Osteoblast (primary cell): ENCODE measurements at places on chromosomes 12 and 14.

DNA sequence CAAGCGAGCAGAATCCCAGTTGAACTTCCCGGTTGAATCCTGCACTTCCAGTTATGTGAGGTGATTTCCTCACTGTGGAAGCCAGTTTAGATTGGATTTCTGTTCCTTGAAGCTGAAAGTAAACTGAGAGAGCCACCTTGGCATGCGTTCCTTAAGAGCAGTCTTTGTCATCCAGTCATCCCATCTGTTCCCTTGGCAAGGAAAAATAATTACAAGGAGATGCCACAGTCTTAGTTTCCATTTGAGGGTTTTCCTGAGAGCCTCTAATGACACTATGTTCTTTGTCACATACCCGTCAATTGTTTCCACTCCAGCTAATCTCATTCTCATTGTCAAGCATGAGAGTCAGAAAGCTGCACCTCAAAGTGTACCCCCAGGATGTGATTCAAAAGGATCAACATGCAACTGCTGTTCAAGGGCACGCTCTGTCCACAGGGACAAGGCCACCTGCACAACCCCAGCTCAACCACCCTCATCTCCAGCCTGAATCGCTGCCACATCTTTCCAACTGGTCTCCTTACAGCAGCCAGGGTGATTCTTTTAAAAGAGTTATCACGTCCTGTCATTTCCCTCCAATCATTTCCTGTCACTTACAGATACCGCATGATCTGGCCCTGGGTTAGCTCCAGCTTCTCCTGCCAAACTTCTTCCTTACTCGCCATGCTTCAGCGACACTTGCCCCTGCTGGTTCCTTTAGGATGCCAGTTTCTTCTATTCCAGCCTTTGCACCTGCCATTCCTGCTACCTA lies 18.0 kb upstream of the TCP11L2 start:
- no peaks in the 10 kb centered on the region for H3K36me3 ChIP-seq
- no peak for DNase-seq
- peaks cover 10% of the 10 kb centered on the region for H3K4me1 ChIP-seq
- no peak overlapping the region for H3K4me3 ChIP-seq

DNA sequence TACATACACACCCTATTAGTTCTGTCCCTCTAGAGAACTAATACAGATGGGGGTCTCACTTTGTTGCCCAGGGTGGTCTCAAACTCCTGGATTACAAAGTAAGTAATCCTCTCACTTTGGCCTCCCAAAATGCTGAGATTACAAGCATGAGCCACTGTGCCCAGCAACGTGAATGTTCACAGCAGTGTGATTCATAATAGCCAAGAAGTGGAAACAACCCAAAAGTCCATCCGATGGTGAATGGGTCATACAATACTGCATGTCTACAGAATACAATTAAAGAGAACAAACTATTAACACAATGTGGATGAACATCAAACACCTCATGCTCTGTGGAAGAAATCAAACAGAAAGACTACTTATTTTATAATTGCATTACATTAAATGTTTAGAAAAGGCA lies 57.3 kb upstream of the SYNE2 start:
- no peak overlapping the region for H3K4me3 ChIP-seq
- peaks cover 4% of the 10 kb centered on the region for H3K4me1 ChIP-seq
- no peak overlapping the region for H3K27ac ChIP-seq
- DNase-seq = no peak
- H3K27me3 ChIP-seq = peaks cover 5% of the 10 kb centered on the region
- H3K36me3 ChIP-seq = no peaks in the 10 kb centered on the region

GRCh38 chr12:101051151-101051550 lies 158.9 kb downstream of the SLC5A8 start:
- H3K4me3 ChIP-seq = no peak overlapping the region
- H3K36me3 ChIP-seq = no peaks in the 10 kb centered on the region
- H3K4me1 ChIP-seq = peaks cover 23% of the 10 kb centered on the region
- H3K27ac ChIP-seq = peak overlapping the region; percentile 69
- no peaks in the 10 kb centered on the region for H3K27me3 ChIP-seq

- peaks cover 41% of the 10 kb centered on the region for H3K4me1 ChIP-seq
- no peak overlapping the region for H3K4me3 ChIP-seq
- H3K27me3 ChIP-seq = peaks cover 5% of the 10 kb centered on the region
- H3K27ac ChIP-seq = peak overlapping the region; percentile 47
- peak; percentile 73 for DNase-seq
- H3K36me3 ChIP-seq = no peaks in the 10 kb centered on the region
These were observed 4.9 kb downstream of the PTHLH start for GRCh38 chr12:27967551-27968054.

DNA sequence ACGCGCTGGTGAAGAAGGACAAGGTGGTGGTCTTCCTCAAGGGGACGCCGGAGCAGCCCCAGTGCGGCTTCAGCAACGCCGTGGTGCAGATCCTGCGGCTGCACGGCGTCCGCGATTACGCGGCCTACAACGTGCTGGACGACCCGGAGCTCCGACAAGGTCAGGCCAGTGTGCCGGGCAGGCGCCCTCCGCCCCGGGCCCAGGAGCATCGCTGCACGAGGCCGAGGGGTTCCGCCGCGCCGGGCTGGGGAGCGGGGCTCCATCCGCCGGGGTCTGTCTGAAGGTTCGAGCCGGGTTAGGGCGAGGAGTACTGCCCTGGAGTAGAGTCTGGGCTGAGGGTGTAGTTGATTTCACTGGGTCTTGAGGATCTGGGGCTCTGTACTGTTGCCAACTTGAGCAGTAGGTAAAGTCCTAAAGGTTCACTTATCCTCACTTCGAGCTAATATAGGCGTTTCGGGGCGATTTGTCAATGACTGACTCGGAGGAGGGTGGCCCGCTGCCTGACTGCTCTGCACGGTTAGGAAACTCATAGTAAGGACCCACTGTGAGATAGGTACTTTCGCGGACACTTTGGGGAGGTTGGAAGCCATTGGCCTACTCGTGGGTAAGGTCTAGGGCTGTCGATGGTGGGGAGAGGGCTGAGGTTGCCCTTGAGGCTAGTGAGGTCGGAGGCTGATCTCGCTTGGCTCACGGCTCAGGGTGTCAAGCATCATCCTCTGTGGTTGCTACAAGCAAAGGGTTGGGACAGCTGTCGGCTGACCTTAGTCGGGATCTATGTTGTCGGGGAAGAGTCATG lies 574 bp downstream of the GLRX5 start:
- H3K27ac ChIP-seq = peak overlapping the region; percentile 67
- H3K27me3 ChIP-seq = no peaks in the 10 kb centered on the region
- peak; percentile 82 for DNase-seq
- H3K4me3 ChIP-seq = peak overlapping the region; percentile 81
- H3K4me1 ChIP-seq = peaks cover 48% of the 10 kb centered on the region
- H3K36me3 ChIP-seq = no peaks in the 10 kb centered on the region

- no peak overlapping the region for H3K4me3 ChIP-seq
- H3K36me3 ChIP-seq = no peaks in the 10 kb centered on the region
- H3K27ac ChIP-seq = no peak overlapping the region
- DNase-seq = peak; percentile 21
These were observed 535.4 kb downstream of the RPS29 start for GRCh38 chr14:49050822-49051221.

GRCh38 chr14:94681300-94682060 lies 69.3 kb downstream of the SERPINA3 start:
- no peaks in the 10 kb centered on the region for H3K36me3 ChIP-seq
- DNase-seq = peak; percentile 93
- H3K27me3 ChIP-seq = no peaks in the 10 kb centered on the region
- H3K4me3 ChIP-seq = no peak overlapping the region
- H3K27ac ChIP-seq = no peak overlapping the region

DNA sequence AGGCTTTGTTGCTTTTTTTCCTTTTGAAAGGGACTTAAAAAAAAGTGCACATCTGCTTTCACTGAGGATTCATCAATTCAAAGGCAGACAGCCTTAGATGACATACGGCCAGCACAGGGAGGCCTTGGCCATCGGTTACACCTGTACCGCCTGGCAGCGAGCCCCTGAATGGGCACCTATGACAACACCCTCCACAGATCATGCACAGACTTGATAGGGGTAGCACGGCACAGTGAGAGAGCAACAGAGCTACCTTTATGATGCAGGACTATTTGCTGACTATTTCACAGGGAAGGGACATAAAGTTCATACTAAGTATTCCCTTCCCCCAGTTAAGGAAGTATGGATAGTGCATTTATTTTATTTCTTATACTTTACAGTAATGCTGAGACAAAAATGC lies 137.9 kb upstream of the ARID2 start:
- peaks cover 4% of the 10 kb centered on the region for H3K27me3 ChIP-seq
- no peaks in the 10 kb centered on the region for H3K4me1 ChIP-seq

DNA sequence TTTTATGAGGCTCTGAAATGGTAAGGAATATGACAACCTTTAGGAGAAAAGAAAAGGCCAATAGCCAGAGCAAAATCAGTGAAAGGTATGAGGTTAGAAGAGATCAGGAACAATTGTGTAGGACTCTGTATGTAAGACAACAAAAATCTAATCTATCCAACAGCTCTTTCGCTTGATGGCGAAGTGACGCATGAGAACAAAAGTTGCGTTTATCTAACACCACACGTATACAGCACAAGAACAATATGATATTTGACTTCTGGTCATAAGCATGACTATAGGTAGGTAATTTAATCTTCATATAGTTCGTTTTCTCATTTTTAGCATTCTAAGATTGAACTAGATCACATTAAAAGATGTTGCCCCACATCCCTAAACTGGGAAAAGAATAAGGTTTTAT lies 1.5 kb downstream of the CLECL1 start:
- H3K4me1 ChIP-seq = no peaks in the 10 kb centered on the region
- no peaks in the 10 kb centered on the region for H3K36me3 ChIP-seq
- H3K27me3 ChIP-seq = no peaks in the 10 kb centered on the region
- H3K4me3 ChIP-seq = no peak overlapping the region

DNA sequence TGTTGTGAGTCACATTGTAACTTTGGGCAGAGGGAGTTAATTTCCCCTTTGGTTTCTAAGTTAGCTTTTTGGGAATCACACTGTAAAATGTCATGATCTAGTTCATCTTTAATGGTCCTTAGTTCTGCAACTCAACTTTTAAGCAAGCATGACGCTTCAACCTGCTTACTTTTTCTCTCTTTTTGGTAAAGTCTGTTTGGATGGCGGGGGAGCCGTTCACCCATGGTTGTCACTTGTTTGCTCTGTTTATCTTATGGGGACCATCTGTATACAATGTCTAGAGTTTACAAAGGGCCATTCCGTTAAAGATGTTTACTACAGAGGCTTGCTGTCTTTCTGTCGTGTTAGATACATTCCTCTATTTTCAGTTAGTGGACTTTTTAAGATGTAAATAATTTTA lies 172.0 kb downstream of the SRGAP1 start:
- peaks cover 9% of the 10 kb centered on the region for H3K36me3 ChIP-seq
- DNase-seq = no peak
- H3K4me1 ChIP-seq = peaks cover 5% of the 10 kb centered on the region
- H3K27ac ChIP-seq = no peak overlapping the region
- no peak overlapping the region for H3K4me3 ChIP-seq

DNA sequence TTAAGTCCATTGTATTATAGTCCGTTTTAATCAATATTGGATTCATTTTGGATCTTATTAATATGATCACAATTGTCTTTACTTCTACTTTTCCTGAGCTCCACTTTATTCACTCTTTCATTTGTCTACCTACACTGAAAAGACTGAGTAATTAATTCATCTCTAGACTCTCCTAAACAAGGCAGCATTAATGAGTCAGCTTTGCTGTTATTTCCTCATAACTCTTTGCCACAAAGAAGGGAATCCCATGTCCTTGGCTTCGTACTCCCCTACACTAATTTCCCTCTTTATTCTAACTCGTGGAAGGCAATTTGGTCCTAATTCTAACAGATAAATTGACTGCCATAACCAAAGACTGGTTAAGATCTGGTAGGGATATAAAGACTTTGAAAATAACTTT lies 91.9 kb downstream of the ARMH4 start:
- H3K36me3 ChIP-seq = no peaks in the 10 kb centered on the region
- H3K4me3 ChIP-seq = no peak overlapping the region
- H3K4me1 ChIP-seq = no peaks in the 10 kb centered on the region
- DNase-seq = no peak

DNA sequence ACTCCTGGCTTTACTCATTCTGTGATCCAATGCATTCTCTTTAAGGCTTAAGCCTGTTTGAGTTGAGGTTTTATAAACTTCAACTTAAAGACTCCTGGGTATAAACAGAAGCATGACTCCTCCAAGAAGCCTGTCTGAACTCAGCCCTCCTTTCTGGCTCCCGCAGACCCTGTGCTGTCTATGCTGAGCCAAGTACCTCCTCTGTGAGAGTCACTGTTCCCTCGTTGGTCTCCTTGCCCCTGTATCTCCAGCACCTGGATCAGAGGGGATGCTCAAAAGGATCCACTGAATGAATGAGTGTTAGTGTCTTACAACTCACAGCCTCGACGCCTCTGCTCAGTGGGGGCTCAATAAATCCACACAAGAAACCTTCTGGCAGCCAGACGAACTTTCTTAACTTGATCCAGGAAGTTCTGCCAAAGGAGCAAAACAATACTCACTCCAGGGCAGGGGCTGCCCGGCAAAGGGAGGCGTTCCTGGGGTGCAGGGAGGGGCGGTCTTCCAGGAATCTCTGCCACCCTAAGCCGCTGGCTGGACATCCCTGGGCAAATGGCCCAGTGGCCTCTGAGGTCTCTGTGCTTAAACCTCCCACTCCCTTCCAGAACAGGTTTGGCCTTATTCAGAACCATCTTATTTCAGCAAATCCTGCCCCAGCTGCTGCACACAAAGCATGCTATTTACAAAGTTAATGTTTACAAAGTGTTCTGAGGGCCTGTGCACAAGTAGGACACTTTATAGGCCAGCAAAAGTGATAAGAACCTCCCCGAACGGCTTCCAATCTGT lies 32.9 kb downstream of the MAP1LC3B2 start:
- no peaks in the 10 kb centered on the region for H3K27me3 ChIP-seq
- H3K36me3 ChIP-seq = no peaks in the 10 kb centered on the region
- peaks cover 9% of the 10 kb centered on the region for H3K4me1 ChIP-seq
- no peak overlapping the region for H3K27ac ChIP-seq

DNA sequence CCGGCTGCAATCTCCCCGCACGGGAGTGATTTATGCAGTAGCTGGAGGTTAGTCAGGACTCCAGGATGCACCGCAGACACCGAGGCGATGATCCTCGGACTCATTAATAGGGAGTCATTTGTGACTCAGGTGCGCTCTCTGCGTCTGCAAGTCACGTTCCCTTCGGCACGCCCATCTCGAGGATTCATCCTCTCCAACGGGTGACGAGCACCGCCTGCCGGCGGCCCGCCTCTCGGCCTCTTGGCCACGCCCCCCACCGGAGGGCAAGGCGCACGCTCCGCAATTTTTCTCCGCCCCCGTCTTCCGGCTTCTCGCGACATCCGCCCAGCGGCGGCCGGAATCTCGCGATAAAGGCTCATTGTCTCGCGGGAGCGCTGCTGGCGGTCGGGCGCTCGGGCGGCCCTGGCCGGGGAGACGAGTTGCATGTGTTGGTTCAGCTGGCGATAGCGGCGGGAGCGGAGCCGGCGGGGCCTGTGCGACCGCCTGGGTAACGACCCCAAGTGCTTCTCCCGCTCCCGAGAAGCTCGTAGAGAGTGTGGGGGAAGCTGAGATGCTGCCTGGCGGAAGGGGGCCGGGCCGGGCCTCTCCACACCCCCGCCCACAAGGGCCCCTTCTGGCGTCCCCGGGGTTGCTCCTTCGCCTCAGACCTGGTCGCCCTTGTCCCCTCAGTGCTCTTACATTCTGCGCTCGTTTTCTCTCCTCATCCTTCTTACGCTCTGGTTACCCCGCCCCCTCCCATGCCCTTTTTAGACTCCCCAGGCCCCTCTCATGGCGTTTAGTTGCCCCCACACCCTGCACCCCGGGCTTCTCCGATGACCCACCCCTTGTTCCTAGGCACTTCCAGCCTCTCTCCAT lies at the start of gene DENR:
Gene DENR (plus strand): TSS at position 361 of the 855 bp plus-strand sequence. CDS start 878 bp downstream, outside the sequence.
- peak; percentile 96 for DNase-seq
- peaks cover 10% of the 10 kb centered on the region for H3K4me1 ChIP-seq
- H3K27me3 ChIP-seq = no peaks in the 10 kb centered on the region
